Astrocyte of the spinal cord (primary cell): ENCODE measurements at places on chromosomes 4 and X.

DNA sequence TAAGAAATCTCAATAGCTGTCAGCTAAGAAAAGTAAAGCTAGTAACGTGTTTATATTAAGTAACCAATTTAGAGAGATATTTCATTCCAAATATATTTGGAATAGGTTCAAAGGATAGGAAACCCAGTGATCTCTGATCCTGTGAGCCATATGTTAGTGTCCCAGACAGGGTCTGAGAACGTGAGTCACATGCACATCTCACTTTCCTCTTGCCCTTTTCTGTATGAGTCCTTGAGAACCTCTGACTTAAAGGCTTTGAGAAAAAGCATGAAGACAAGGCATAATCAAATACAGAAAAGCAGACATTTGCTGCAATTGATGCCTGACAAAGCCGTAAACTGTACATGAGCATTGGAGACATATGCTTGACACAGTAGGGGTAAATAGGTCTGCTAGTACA lies 655.1 kb upstream of the ADGRL3 start:
- DNase-seq = no peak

- no peak for DNase-seq
These were observed 16.1 kb upstream of the KLB start for GRCh38 chr4:39390603-39391002.

DNA sequence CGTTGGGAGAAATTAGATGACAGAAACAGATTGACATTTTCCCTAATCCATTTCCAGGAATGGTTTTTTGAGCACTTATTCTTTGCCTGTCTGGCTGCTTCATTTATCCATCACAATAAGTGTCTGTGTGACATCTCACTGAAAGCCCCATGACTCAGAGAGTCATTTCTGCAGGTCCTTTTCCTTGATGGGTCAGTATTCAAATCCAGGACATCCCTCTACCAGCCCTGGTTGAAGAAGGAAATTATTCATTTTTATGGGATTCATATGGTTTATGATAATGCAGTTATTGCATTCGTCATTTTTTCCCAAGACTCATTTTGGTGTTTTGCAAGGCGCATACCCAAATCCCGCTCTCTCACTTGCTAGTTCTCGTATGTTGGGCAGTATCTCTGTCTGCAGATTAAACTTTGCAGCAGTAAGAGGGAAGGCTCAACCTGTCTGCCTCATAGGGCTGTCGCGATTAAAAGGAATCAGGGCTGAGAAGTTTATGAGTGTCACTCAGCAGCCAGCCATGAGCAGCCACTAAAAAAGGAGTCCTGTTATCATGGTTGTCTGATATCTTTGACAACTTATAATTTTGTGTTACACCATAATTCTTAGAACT lies 44.0 kb downstream of the GYG2 start:
- no peak for DNase-seq

DNA sequence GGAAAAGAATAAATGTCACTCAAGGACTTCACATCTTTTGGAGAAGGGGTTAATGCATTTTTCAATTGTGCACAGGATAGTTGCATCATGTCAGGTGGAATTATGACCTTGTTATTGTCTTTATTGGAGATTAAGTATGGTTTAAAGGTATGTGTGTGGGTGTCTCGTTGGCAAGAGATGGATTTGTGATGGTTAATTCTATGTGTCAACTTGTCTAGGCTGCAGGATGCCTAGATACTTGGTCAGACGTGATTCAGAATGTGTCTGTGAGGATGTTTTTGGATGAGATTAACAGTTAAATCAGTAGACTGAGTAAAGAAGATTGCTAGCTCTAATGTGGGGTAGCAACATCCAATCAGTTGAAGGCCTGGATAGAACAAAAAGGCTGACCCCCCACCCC lies 42.2 kb upstream of the HSD17B10 start:
- DNase-seq = peak; percentile 15

GRCh38 chr4:104404361-104404760 lies 90.3 kb downstream of the CXXC4 start:
- DNase-seq = no peak

DNA sequence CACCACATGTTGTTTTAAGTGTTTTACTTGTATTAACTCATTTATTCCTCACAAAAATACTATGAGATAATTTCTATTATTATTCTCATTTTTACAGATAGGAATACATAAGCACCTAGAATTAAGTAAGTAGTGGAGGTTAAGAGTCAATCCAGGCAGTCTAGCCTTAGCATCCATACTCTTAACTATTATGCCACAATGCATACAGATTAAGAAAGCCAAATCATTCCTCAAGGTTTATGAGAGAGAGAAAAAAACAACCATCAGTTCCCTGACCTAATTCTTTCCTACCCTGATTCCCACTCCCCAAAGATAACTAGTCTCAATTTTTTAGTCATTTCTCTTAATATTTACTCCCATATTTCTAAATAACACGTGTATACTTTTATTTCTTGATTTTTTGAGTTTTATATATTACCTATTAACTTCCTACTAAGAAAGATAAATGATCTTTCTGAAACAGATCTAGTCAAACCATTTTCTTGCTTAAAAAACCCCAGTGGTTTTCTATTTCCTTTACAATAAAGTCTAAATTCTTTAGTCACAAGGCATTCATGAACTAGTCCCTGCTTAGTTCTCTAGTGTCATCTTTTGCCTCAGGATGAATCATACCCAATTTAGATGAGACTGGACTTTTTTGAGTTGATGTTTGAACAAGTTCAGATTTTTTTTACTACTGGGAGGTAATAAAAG lies 16.0 kb downstream of the UBA6 start:
- DNase-seq = peak; percentile 37

GRCh38 chr4:82697561-82697960 lies 101.0 kb downstream of the SCD5 start:
- DNase-seq = no peak

- DNase-seq = no peak
These were observed 26.5 kb downstream of the ADH5 start for GRCh38 chr4:99062120-99062519.

- DNase-seq = no peak
These were observed 3.0 kb downstream of the RASSF6 start for GRCh38 chr4:73617256-73617655.

DNA sequence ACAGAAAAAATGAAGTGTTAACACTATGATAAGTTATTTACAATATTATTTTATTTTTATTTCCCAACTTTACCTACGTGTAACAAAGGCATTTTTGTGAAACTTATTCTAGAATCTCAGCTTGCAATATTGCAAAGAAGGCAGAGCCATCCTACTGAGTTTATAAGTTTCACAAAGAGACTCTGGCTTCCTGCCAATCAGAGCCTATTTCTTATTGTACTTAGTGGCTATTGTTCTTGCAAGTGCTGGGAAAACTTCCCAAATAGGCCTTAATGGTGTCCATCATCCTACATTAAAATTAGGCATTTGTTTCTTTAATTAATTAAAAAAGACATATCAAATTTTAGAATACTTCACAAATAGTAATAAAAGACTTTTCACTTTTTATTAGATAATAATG lies 233.2 kb downstream of the EPHA5 start:
- DNase-seq = peak; percentile 20
